Aortic smooth muscle cell (primary cell): ENCODE measurements at places on chromosomes 2 and 18. TPM values are rescaled to one million over a fixed set of nuclear protein-coding genes. Genes with fewer than 3 reads are reported as not detected.

Gene LRRC30
- not detected in 2 replicates for total RNA-seq

Gene CBLN2
- not detected in 2 replicates for total RNA-seq

Gene G6PC2
- total RNA-seq = not detected in 2 replicates

Gene CDK5R2
- not detected in 2 replicates for total RNA-seq

Gene DSC1
- not detected in 2 replicates for total RNA-seq

Gene INHA
- 0.13 and 0.25 TPM in 2 replicates for total RNA-seq
